ENCODE measurements at places on chromosomes 3 and 15.

DNA sequence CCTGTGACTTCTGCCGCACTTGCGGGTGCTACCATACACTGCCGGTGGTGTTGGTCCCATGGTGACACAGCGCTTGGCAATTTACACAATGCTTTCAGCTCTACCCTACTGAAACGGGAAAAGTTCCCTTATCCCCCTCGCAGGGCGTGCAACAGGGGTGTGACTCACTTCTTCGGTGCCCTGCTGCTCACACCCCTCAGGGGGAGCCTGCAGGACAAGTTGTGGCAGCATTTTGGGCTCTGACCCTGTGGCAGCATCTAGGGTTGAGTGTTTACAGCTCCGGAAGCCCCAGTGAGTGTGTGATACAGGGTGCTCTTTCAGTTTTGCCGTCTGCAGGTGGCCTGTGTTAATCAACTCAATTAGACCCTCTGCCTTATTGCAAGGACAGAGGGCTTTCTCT, 324.7 kb upstream of the RGMA start:
- no peak for DNase-seq

DNA sequence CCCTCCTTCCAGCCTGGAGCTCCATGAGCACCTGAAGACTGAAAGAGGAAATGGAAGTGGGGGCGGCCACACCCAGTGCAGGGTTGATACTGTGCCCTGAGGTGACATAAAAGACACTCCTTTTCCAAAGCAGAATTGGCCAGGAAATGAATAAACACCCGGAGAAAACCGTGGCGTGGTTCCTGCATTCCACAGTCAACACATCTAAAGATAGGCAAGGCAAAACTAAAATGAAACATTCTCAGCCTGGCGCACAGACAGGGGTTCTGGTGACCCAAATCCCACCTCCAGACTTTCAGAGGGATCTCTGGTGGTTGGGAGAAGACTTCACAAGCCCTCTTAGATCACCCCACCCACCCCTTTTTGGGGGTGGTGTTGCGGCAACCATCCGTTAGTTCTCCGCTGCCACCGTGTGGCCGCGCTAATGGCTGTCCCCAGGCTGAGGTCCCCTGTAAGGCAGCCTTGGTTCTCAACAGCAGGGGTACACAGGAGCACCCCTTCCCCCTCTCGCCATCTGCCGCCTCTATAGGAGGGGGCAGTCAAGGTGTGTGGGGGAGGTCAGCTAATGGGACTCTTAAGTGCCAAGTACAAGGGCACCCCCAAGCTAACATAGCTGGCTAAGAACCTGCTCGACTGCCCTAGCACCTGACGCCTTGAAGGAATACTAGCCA, 2.5 kb upstream of the MST1R start:
- peak; percentile 75 for DNase-seq

DNA sequence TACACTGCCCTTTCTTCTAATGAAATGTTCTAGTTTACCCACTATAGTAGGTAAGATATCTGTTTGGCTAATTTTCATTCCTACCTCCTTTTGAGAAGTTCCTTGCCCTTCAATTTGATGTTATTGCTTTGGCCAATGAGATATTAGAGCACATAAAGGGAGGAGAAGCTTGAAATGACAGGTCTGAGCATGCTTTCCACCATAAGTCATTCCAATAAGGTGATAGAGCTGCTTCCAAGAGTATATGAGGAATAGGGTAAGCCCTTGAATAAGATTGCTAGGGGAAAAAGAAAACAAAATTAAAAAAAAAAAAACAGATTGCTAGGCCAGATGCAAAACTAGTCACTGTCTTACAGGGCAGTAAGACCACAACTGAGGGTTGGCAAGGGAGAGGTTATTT, 78.9 kb upstream of the TRIM42 start:
- no peak for DNase-seq

DNA sequence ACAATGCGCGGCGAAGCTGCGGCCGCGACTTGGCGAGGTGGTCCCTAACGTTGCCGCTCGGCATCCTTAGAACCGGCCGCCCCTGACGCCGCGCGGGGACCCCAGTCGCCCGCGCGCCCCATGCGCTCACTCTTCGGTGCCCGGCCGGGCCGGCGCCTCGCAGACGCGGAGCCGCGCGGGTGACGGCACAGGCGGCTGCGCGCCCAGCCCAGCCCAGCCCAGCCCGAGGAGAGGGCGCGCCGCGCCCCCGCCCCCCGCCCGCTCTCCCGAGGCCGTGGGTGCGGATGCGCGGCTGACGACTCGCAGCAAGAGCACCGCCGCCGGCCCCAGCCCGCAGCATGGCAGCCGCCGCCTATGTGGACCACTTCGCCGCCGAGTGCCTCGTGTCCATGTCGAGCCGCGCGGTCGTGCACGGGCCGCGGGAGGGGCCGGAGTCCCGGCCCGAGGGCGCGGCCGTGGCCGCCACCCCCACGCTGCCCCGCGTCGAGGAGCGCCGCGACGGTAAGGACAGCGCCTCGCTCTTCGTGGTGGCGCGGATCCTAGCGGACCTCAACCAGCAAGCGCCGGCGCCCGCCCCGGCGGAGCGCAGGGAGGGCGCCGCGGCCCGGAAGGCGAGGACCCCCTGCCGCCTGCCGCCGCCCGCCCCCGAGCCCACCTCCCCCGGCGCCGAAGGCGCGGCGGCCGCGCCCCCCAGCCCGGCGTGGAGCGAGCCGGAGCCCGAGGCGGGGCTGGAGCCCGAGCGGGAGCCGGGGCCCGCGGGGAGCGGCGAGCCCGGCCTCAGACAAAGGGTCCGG, 437 bp downstream of the KLF13 start:
- peak; percentile 89 for DNase-seq

DNA sequence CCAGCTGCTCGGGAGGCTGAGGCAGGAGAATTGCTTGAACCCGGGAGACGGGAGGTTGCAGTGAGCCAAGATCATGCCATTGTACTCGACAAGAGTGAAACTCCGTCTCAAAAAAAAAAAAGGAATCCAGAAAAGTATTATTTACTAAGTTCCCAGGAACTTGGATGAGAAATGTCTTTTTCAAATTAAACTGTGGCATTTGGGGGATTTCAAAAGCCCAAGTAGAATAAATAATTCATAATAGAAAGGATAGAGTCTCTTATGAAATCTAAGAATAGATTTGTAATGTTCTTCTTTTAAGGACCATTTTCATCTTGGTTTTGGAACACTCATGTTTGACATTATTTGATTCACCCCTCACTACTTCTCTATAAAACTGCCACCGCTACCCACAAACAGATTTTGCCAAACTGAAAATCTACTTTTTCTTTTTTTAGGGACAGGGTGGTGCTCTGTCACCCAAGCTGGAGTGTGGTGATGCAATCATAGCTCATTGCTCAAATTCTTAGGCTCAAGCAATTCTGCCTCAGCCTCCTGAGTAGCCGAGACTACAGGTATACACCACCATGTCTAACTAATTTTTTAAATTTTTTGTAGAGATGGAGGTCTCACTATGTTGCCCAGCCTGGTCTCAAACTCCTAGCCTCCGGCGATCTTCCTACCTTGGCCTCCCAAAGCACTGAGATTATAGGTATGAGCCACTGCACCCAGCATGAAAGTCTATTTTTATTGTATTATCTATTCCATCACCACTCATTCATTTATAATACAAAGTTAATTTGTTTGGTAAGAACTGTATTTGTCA, 99.3 kb downstream of the SENP2 start:
- DNase-seq: no peak

DNA sequence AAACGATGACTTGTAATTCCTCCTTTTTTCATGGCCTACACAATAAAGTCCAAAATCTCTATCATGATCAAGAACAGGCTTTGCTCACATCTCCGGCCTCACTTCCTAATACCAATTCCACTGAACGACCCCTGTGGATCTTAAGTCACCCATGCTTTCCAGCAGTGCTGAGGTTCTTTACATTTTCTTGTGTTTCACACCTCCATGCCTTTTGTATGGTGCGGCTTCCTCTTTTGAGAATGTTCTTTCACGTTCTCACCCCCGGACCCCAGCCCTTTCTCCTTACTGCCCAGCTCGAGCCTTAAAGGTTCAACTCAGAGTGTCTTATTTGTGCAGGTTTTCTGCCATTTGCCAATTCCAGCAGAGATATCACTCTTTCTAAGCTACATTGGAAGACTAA, 70.1 kb downstream of the CSNK1G1 start:
- no peak for DNase-seq

DNA sequence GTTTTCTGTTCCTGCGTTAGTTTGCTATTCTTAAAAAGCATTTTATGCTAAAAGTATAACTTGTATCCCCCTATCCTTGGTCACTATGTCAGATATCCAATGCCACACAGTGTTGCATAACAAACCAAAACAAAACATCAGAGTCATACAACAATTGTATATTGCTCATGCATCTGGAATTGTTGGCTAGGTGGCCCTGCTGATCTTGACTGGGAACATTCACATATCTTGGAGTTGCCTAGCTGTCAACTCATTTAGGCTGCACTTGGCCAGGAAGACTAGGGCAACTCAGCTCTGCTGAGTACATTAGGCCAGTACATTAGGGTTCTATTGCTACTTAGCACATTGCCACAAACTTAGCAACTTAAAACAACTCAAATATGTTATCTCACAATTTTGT, 706.5 kb upstream of the UBE2E2 start:
- DNase-seq: no peak

DNA sequence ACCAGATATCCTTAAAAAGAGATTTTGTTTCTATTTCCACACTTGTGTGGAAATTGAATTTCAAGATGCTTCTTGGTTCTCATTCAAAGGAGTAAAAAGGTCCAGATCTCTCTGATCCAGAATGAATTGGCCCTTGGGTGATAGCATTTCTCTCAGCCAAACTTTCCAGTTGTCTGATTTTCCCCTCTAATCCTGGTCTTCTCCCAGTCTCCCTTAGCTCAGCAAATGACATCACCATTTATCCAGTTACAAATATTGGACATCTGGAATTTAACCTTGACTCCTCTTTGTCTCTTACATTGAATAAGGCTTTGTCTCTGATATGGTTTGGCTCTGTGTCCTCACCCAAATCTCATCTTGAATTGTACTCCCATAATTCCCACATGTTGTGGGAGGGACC, 10.2 kb upstream of the FGF7 start:
- no peak for DNase-seq

DNA sequence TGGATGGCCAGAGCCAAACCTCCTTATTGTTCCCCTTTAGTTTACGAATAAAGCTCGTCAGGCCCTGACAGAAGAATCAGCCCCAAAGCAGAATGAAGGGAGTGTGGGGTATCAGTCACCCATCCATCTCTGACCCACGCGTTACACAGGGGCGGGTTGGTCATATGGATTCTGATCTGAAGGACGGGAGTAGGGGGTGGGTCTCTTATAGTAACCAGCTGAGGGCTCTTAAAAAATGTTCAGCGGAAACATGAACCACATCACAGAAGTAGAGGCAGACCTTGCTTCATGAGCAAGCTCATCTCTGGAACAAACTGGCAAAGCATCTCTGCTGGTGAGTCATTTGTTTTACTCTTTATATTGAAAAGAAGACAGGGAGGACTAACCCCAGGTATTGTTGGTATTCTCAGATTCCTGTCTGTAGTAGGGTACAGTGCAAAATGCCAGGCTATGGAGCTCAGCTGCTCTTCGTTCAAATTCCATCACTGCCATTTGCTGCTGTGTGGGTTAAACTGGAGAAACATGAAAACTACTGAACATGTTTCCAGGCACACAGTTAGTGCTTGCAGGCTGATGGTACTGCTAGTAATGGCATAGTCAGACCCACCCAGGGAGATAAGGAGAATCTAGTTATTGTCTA, at the start of gene CXCR6:
CXCR6 (plus strand) TSS at position 258 of the 640 bp plus-strand sequence. CDS start 3,018 bp downstream, outside the sequence.
- DNase-seq: no peak

DNA sequence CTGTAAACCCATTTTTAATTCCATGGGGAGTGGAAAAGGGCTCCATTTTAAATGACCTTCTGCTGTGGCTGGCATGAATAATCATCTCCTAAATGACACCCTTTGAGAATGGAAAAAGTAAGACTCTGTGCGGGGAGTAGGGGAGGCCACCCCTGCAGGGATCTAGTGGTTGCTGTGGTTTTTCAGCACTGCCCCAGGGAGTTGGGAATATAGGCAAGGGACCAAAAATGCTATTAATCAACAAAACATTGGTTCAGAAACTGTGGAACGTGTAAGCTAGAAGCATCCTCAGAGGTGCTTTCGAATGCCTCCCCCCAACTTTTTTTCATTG, 30.1 kb upstream of the ADAMTS7 start:
- no peak for DNase-seq

DNA sequence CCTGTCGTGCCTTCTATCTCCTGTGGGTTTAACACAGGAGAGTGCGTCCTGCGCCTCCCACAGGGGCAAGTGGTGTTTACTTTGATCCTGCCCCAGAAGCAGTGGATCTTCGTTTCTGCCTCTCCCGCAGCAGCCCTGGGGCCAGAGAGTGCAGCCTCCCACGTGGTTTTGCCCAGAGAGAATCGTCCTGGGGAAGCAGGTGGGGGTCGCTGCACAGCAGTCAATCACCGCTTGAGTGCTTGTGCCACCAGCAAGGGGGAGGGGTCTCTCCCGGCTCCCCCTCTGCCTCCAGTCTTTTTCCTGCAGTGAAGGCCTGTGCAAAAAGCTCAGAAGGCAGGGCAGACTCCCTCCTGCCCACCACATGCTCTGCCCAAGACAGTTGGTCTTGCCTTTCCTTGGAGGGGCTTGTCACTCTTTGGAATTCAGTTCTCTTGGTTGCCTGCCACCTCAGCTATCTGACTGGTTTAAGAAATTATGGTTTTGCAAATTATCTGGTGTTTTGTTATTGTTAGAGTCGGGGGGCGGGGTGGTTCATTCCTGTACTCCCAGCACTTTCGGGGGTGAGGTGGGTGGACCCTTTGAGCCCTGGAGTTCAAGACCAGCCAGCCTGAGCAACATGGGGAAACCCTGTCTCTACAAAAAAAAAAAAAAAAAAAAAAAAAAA, 26.9 kb downstream of the STOML1 start:
- peak; percentile 76 for DNase-seq

DNA sequence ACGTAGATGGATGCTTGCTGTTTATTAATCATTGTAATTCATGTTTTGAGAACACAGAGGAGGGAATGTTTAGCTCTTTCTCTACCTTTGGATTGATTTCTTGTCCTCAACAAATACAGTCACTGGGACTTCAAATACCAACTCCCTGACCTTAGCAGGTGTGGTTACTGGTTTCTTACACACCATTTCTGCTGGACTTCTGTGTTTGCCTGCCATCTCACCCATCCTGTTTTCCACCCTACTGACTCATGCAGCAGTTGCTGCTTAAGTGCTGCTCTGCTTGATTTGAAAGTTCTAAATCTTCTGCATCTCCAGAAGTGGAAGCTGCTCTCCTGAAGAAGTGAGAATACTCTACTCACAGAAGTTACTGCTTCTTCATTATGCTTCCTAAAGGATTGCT, 170.3 kb downstream of the ZPLD1 start:
- no peak for DNase-seq

DNA sequence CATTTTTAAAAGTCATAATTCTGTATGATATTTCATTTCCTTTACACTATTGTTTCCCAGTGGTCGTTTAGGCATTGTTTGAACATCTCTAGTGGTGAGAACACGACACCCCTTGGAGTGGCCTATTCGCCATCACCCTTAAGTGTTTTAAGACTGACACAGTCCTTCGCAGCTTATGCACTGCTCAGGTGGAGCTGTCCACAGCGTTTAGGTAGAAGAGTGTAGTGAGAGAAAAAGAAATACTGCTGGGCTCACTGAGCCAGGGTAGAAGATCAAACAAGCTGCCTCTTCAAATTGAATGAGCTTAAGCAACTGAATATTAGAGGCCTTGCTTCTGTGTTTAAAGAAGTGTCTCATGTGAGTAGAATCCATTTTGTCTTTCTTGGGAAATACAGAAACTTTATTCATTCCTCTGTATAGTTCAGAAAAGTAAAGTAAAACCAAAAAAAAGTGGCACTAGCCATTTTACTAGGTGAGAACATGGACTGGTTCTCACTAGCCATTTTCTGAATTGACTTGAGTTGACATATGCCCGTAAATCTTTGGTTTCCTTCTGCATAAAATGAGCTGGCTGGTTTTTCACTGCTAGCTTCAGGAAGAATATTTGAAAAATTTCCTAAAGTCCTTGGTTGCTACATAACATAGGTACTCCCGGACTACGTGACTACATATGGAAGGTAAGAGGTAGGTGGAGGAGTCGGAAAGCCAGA, 155.9 kb downstream of the P3H2 start:
- no peak for DNase-seq

Measured in brain (organoid and tissue), 16 donors.